Type B pancreatic cell (in vitro differentiated cells): ENCODE measurements at places on chromosomes 5 and 9.

- no peak for DNase-seq
Measured at GRCh38 chr9:5443850-5444249, 6.1 kb upstream of the PLGRKT start.

GRCh38 chr9:93390953-93391515, 60.5 kb upstream of the FAM120A start:
- no peak for DNase-seq

GRCh38 chr5:131622633-131623032, 12.4 kb downstream of the RAPGEF6 start:
- no peak for DNase-seq

- DNase-seq, result no peak
Measured at GRCh38 chr5:84862132-84862531, 477.5 kb upstream of the EDIL3 start.

DNA sequence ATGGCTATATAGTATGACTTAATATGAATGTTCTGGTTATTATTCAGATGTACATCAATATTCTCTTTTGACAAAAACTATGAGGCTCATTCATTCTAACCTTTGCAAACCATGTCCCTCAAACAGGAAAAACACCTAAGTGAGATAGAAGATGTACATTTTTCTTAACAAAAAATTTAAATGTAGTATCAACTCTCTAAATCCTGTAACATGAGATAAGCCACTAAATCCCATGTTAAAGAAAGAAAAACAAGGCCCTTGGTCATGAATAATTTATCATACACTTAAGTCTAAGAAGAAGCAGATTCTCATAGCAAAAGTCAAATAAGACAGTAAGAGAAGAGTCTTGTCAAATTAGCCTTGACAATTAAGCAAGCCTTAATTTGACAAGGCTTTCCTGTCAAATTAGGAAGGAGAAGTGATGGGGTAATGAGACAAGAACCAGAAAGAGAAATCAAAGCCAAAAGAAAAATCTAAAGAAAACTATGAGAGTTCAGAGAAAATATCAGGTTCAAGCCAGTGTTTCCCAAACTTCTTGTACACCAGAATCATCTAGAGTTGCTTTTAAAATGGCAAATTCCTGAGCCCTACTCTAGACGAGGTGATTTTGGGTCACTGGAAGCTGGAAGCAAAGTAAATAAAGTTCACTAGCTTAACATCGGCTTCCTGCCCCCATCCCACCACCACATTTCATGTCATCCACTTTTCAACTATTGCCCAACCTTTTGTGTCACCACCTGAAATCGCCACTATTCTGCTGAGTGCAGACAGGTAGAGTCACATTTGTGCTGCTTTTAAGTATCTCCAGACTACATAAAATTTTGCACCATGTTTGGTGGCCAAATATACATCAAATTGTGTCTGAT, 76.5 kb downstream of the NR6A1 start:
- DNase-seq, result no peak

- DNase-seq, result no peak
Measured at GRCh38 chr5:3671337-3671736, 75.7 kb downstream of the IRX1 start.
